ELR (cell line): ENCODE measurements at places on chromosomes 3 and 15.

- no peak for DNase-seq
Measured at GRCh38 chr3:150450916-150451315, 42.8 kb downstream of the TSC22D2 start.

DNA sequence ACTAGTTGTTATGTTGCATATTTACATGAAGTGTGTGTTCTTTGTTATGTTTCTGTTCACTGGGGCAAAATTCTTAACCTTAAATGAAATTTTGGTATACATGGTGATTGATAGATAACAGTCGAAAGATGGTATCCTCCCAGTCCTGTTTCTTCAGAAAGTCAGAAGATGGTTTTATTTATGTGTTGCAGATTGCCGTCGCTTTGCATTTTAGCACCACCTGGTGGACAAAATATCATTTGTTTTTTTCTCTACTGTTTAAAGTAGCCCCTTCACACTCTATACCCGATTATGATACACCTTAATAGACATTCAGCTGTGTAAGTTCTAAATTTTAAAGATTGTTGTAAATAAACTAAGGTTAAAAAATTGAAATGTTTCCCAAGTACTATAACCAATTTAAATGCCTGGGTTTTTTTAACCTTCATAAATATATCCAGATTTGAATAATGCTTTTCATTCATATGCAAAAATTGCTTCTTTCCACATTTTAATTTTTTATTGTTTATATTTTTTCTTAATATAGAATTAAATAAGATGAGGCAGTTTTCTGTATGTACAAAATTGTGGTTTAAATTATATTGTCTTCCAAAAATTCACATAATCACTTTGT is 152.2 kb downstream of the ALCAM start:
- DNase-seq = peak; percentile 81

- DNase-seq = peak; percentile 32
Measured at GRCh38 chr3:52606373-52607085, 70.1 kb downstream of the UQCC5 start.

GRCh38 chr15:42228036-42228435 is 19.9 kb upstream of the VPS39 start:
- no peak for DNase-seq
